Activated T-helper 17 cell treated with anti-CD3 and anti-CD28 coated beads, Interleukin-2, amount 50 U/mL, for 72 hours (primary cell): ENCODE measurements at places on chromosomes 6 and 20. TPM values are rescaled to one million over a fixed set of nuclear protein-coding genes. Genes with fewer than 3 reads are reported as not detected.

GRCh38 chr20:38952153-38952552, 10.0 kb upstream of the DHX35 start:
- no peak for ATAC-seq

DNA sequence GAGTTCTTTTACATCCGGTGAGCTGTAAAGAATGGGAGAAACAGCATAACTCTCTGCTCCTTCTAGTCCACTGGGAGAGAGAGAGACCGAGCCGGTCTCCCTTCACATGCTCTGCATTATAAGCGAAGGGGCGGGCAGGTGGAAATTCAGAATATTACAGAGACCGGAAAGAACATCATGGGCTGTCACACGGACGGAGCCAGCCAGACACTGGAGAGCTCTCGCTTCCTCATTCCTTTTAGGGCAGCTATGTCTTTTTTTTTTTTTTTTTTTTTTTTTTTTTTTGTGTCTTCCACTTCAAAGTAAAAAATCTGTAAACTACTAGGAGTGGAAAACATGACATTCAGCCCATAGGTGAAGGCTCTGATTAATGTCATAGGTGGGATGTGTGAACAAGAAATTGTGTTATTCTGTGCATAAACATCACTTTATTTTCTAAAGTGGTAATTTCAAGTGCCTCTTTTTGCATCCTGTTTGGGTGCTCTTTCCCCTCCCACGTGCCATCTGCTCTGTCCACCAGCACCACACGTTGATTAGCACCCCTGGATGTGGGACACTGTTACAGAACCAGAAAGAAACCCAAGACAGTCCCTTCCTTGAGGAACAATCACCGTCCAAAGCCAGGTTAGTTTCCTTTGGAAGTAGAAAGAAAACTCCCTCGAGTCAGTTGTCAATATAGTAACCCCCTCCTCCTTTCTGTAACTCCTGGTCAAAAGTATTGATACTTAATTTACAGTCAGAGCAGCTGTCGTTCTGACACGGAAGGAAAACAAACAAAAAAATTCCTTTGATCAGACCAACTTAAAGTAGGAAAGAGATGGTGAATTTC, at the start of gene TAGAP:
TSS of gene TAGAP (minus strand) at position 93 of the 829 bp plus-strand sequence. CDS start 845 bp downstream, outside the sequence.
- ATAC-seq, result peak; percentile 83

GRCh38 chr6:53344969-53345368, 3.8 kb downstream of the ELOVL5 start:
- no peak for ATAC-seq

DNA sequence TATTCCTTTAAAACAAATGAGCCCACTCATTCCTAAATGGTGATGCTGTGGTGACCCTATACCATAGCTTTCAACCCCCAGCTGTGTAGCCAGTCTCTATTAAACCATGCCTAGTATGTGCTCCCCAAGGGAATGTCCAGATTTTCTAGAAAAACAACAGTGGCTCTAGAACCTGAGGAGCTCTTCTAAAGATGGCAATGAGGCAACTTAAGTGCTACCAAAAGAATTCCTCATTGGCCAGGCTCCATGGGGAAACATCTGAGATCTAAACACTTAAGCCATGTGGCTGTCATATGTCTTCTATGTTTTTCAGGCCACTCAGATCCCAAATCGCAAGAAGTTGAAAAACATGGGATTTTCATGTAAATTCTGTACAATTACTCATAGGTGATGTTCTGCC, 191.0 kb downstream of the TPBG start:
- no peak for ATAC-seq

DNA sequence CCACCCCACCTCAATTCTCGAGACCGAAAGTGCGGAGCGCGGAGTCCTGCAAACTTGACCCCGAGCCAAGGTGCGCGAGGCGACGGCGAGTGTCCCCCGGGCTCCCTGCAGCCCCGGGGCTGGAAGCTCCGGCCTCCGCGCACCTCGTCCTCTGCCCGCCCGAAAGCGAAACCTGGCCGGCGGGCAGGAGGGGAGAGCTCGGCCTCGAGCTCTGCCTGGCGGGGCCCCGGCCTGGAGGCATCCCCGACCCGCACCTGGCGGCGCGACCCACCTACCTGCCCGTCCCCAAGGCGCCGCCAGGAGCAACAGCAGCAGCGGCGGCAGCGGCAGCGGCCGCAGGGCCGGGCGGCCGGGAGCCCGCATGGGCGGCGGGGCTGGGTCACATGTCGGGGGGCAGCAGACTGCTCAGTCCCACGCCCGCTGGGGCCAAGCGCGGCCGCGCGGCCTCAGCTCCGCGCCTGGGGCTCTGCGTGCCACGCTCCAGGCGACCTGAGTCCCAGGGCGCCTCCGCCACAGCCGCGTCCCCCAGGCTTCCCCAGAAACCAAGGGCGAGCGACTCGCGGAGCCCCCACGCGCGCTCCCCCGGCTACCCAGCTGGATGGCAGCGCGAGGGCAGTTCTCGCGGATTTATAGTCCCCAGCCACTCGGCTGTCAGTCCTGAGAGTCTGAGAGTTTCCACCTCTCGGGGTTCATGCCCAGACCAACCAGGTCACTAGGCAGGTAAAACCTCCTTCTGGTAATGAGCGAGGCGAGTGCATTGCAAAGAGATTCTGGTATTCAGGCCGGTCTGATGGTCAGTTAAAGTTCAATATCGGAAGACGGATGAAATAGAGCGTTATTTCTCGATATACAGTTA, at the start of gene IL20RA:
TSS of gene IL20RA (minus strand) at position 600 of the 856 bp plus-strand sequence. CDS start at position 363, 237 bp downstream.
- ATAC-seq, result peak; percentile 34

DNA sequence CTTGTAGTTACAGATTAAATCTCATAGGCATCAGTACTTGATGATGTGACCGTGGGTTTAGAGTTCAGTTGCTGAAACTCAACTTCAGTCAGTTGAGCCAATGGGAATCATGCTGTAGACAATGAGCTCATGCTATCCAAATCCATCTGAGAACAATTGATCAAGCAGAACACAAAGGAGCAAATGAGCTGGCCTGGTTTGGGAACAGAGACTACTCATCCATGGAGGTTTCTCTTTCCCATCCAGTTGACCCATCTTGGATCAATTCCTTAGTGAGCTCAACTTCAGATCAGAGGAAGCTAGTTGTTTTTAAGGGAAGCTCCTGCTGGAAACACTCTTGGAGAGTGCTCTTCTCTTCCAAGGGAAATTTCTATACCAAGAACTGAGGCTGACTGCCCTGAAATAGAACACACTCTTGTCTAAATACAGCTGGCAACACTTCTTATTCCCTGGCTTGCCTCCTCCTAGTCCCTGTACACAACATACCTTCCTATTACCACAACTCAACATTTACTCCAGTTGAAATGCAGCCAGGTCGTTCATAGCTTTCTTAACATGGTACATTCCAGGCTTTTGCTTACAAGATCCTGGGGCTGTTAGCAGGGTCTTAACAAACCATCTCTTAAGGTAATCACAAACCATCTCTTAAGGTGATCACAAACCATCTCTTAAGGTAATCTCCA, 203.9 kb upstream of the PRDM1 start:
- ATAC-seq, result no peak

DNA sequence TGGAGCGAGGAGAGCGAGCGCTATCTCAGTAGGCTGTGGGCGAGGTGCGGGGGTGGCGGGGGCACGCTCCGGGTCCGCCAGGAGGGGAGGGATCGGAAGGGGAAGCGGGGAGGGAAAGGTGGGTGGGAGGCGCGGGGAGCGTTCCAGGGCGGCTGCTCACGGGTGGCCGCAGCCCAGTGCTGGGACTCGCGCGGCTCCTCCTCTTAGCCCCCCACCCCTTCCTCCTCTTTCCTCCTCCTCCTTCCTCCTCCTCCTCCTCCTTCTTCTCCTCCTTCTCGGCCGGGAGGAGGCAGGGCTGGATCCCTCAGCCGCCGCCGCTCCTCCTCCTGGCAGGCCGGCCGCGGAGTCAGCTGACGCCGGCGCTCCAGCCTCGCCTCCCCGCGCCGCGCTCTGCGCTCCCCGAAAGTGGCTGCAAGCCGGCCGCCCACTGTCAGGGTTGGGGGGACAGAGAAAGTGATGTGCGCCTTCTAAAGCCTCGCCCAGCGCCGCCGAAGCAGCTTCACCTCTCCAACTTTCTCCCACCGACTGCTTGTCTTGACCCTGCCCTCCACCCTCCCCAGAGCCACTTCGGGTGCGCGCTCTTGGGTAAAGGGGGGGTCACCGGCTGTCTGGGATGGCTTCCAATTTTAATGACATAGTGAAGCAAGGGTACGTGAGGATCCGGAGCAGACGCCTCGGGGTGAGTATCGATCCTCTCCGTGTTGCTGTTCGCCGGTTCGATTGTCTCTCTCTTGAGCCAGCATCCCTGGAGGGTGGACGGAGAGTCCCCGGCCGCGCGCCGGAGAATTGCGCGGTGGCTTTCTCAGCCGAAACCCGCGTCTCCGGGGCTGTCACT, at the start of gene DOK5:
TSS of gene DOK5 (plus strand) at position 260 of the 835 bp plus-strand sequence. CDS start at position 614, 354 bp downstream.
- ATAC-seq, result no peak

DNA sequence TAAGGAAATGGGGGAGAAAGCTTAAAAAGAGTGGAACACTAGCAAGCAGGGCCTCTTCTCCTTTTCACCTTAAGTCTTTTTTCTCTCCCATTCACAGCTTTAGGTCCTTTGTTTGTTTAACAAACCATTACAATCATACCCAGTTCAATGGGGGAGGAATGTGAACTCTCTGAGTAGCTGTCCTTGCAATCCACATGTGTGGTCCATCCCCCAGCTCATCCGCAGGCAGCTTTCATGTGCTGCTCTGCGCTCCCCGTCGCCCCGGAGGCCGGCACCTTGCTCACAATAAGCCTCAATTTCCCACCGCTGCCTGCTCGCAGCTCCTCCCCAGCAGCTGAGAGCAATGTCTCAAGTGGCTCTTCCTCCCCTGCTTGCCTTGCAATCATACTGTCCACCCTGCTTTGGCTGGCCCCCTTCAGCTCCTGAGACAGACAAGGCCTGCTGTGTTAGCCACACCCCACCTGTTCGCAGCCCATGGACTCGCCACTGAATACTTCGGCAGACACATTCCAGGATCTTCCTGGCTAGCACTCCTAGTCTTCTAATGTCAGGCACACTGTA, 49.1 kb downstream of the PLAGL1 start:
- no peak for ATAC-seq

DNA sequence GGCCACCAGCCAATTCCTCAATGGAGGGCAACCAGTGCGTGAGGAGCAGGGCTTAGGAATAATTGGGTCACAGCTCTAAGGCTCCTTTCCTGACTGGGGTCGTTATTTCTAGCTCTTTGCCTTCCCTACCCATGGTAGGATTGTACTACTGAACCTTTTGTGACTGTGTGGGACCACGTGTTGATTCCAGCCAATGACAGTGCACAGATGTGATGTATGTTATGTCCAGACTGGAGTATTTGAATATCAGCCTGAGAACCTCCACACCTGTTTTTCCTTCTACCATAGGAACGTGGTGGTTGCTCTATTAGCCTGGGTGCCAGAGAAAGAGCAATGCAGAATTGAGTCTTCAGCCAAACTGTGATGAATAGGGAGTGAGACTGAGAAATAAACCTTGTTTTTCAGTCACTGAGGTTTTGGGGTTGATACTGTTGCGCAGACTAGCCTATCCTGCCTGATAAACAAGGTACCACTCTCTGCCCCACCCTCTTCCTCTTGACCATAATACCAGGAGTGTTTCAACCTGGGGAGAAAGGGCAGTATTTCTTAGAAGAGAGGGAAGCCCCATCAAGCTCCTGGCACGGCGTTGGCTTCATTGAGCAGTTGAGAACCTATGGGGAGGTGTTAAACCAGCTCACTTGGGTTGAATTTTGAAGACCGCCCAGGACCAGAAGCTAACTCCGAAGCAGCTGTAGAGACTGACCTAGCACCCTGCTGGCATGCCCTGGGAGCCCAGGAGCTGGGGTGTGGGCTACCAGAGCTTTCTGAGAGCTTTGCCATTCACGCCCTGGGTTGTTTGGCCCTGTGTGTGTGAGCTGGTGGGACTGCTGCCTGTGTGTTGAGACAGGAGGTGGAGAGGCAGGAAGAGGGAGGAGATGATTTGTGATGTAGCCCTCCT, 105.5 kb upstream of the BACH2 start:
- peak; percentile 71 for ATAC-seq

- ATAC-seq, result no peak
Observed at GRCh38 chr6:154382740-154383139, 26.1 kb upstream of the IPCEF1 start.

- ATAC-seq, result no peak
Observed at GRCh38 chr20:31440012-31440659, at the start of gene DEFB123. TSS of gene DEFB123 (plus strand) at chr20:31440632. CDS start at chr20:31440699, 67 bp downstream.

GRCh38 chr6:163250116-163250515, 164.4 kb upstream of the QKI start:
- no peak for ATAC-seq

DNA sequence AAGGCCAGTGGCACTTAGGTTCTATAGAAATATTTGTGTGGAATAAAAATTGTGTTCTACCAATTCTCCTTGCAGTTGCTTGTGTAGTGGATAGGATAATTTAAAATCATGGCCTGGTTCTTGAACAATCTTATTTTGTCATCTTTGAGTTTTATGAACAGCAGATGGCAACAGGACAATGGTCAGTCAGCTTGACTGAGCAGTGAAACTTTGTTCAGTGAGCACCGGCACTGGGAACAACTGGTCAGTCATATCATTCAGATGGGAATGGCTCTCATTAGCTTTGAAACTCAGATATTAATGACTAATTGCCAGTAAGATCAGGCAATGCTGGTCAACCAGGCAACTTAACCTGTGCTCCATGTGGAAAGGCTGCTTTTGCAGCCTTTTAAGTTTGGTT, 129.2 kb downstream of the BCKDHB start:
- ATAC-seq, result no peak

DNA sequence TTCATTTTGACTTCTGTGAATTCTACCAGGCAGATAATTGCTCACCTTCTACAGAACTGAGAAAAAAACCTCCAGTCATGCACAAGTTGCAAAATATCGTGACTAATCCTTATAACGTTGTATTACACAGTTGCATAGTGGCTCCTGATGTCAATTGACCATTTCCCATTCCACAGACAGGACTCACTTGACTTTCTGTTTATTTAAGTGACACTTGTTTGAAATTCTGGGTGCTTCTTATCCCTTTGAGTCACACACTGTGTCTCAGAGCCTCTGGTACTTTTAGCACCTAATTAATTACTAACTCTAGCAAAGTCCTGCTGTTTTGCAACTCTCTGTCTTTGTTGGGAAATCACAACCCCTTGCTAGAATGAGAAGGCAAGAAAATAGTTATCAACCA, 16.2 kb upstream of the RSPO3 start:
- no peak for ATAC-seq

- ATAC-seq, result no peak
Observed at GRCh38 chr20:47821481-47822100, 36.3 kb upstream of the SULF2 start.

- no peak for ATAC-seq
Observed at GRCh38 chr20:37741570-37741969, 47.7 kb downstream of the CTNNBL1 start.

DNA sequence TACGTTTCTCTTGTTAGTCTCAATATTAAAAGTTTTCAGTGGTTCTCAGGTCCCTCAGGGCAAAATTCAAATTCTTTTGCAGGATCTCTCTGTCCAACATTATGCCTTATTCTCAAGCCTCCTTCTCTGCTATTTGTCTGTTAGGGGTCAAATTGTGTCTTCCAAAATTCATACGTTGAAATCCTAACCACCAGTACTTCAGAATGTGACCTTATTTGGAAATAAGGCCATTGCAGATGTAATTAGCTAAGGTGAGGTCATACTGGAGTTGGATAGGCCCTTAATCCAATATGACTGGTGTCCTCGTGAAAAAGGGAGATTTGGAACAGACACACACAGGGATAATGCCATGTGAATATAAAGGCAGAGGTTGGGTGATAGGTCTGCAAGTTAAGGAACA, 64.1 kb upstream of the ADGRF1 start:
- ATAC-seq, result no peak

SPDEF gene
- total RNA-seq, result not detected

RIMS4 gene
- not detected for total RNA-seq

GJA10 gene
- not detected for total RNA-seq

ZFP57 gene
- total RNA-seq, result 2.6 TPM

ENTPD6 gene
- total RNA-seq, result 40.0 TPM

HAO1 gene
- total RNA-seq, result not detected

ULBP2 gene
- not detected for total RNA-seq

LY6G6D gene
- total RNA-seq, result not detected

OPRM1 gene
- not detected for total RNA-seq

C4A gene
- total RNA-seq, result 6.5 TPM

NOL7 gene
- 92.5 TPM for total RNA-seq
